AG09309 (cell line): ENCODE measurements at places on chromosomes 2 and 18.

GRCh38 chr2:56202381-56203121 lies 18.8 kb downstream of the CCDC85A start:
- DNase-seq, result no peak

- no peak for DNase-seq
Observed at GRCh38 chr2:60007671-60008070, 545.8 kb downstream of the BCL11A start.

GRCh38 chr2:36655453-36655852 lies 41.1 kb upstream of the VIT start:
- peak; percentile 85 for DNase-seq

DNA sequence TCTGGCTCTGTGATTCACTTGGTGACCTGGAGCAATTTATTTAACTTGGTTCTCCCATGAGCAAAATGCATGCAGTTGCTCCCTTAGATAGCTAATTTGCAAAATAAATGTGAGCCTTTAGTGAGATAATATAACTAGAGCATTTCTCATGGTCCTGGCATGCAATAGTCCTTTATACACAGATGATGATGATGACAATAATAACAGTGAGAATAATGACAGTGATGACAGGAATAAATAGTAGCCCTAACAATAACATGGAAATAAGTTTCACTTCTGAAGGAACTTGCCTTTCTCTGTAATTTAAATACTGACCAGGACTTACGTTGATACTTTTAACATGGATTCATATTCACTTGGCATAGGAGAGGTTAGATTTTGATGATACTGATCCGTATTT lies 49.2 kb downstream of the LPIN1 start:
- DNase-seq, result no peak

- DNase-seq, result no peak
Observed at GRCh38 chr2:135512099-135512498, 18.9 kb downstream of the ZRANB3 start.

GRCh38 chr2:190343089-190343535 lies 277 bp upstream of the INPP1 start:
- DNase-seq, result no peak

- DNase-seq, result no peak
Observed at GRCh38 chr2:113084249-113085000, 16.7 kb downstream of the IL1F10 start.

DNA sequence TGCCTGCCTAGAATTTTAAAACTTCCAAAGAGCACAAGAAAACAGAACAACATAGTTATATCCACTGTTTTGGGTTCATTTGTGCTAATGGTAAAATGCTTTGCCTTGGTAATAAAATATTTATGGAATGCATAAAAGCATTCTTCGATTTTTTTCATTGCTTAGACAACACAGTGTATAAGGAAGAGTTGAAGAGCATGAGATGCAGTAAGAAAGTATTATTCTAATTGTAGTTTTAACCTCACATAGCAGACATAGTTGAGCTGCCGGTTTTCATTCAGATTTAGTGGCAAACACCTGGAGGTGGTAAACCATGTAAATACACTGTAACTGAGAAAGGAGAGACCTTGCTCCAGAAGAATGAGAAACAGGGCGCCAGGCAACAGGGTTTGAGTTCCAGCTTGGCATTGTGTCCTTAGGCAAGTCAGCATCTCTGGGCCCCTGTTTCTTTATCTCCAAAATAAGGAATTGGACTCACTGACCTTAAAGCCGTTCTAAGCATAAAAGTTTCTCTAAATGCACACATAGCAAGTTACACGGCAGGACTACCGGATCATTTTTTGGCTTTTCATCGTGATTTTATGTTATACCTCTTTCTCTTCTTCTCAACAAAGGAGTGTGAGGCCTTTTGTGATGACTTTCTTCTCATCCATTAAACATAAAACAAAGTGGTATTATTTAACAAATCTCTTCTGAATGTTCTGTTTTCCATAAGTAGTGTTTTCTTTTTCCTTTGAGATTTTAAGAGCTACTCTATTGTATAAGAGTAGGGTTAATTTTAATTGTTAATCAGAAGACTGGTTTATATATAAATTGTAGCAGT lies 7.9 kb downstream of the UGP2 start:
- no peak for DNase-seq

DNA sequence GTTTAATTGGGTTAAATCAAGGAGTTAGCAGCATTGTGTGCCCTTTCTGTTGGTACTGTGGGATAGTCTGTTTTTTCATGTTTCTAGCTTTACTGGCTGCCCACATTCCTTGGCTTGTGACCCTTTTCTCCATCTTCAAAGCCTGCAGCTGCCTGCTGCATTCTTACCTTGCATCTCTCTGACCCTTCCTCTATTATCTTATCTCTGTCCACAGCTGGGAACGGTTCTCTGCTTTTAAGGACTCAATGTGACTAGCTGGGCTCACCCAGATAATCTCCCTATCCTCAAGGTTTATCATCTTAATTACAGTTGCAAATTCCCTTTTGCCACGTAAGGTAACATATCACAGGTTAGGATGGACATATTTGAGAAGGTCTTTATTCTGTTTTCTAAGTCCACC lies 199.7 kb downstream of the KCNS3 start:
- DNase-seq, result no peak

- no peak for DNase-seq
Observed at GRCh38 chr18:7096838-7097237, 20.8 kb downstream of the LAMA1 start.

DNA sequence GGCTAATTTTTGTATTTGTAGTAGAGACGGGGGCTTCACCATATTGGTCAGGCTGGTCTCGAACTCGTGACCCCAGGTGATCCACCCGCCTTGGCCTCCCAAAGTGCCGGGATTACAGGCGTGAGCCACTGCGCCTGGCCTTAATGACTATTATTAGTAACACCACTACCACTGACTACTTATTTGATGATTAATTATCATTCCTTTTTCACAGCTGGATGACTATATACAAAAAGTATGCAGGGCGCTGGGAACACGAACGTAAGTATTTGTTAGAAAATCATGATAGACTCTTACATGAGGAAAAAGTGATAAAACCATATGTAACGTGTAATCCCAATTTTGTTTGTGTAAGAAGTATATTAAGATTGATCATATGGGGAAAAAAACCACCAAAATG lies 21.6 kb downstream of the DARS1 start:
- no peak for DNase-seq

- no peak for DNase-seq
Observed at GRCh38 chr18:2686349-2686968, 30.9 kb downstream of the SMCHD1 start.

DNA sequence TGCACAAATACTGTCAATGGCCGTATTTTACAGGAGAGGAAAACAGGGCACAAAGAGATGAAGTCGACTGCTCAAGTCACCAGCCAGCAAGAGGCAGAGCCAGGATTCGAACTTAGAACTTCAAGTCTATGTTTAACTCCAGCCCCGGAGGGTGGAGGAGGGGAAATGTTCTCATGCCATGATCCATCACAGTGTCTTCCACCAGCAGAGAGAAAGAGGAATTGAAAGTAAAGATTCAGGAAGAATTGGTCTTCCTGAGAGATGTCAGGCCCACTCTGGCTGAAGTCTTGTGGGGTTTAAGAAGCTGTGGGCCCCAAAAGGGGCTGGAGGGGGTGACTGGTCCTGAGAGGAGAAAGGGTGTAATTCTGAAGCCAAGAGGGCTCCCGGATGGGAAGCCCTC lies 260.0 kb downstream of the TNS1 start:
- no peak for DNase-seq

- DNase-seq, result no peak
Observed at GRCh38 chr2:79178076-79178674, 18.6 kb upstream of the REG3A start.

- DNase-seq, result no peak
Observed at GRCh38 chr2:17057109-17058017, 391.7 kb upstream of the CYRIA start.

DNA sequence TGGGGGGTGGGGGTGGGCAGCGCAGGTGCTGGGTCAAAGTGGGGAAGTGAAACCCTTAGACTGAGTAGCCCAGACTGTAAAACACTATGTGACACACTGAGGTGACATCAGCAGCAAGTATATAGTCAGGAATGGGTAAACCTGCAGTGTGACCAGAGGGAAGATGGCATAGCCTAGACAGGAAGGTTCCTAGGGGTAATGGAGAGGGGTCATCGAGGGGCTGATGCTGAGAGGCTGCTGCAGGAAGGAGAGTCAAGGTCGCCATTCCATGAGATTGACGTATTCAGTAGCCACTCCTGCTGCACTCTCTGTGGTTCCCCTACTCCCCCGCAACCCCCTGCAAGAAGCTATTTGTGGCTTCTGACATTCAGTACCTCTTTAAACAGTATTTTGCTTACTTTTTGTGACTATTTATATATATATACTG lies 111.7 kb downstream of the CHST9 start:
- DNase-seq, result no peak

DNA sequence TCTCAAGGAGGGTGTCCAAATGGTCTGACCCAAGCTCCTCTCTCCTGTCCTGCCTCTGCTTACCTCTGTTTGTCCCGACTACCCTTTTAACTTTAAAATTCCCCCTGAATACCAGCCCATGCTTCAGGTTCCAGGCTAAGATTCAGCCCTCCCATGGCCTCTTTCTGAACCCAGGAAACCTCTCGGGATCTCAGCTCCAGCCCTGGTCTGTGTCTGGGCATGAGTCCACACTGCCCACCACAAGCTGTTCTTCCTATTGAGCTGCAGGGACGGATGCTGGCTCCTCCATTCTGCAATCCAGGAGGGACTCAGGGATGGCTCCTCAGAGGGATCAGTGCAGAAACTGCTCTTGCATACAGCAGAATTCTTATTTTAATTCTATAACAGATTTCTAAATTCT lies 78.9 kb downstream of the MYT1L start:
- no peak for DNase-seq

- no peak for DNase-seq
Observed at GRCh38 chr2:60759654-60760053, 3.6 kb downstream of the PAPOLG start.

DNA sequence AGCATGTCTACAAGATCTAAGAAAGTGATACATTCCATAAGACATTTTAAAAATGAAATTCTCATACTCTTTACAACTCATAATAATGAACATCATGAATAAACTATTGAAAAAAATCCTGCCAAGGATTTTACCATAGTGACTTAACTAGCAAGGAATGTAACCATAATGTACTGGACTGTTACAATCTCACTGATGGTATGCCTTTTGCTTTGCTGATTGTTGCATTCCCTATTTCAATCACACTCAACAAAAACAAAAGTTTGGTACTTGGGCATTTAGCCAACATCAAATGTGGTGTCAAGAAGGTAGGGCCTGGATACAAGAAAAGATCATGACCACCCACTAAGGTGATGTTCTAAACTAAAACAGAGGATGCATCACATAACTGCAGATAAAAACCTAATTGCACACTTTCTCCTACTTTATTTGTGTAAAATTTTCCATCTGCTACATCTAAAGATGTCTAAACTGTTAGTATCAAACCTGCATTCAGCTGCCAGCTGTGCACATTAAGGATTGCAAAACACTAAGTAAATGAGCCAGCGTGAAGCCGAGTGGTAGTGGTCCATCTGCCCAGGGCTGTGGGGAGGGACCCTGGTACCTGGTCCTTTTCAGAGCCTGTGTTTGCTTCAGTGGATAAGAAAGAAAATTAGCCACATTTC lies 564.4 kb downstream of the ZEB2 start:
- no peak for DNase-seq

DNA sequence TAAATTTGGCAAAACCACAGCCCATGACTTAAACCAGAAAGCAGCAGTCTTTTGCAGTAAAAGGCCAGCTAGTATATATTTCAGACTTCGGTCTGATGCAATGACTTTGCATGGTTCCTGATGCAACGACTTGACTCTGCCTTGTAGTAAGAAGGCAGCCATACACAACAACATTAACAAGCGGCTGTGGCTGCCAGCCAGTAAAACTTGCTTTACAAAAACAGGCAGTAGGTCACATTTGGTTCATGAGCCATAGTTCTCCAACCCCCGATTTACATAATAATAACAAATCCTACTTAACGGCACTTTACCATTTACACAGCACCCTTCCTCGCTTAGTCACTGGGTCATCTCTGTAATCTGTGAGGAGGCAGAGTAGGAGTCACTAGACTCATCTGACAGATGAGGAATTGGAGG lies 410.3 kb downstream of the LRATD1 start:
- peak; percentile 75 for DNase-seq

GRCh38 chr2:31980674-31981356 lies 30.0 kb downstream of the MEMO1 start:
- DNase-seq, result no peak

DNA sequence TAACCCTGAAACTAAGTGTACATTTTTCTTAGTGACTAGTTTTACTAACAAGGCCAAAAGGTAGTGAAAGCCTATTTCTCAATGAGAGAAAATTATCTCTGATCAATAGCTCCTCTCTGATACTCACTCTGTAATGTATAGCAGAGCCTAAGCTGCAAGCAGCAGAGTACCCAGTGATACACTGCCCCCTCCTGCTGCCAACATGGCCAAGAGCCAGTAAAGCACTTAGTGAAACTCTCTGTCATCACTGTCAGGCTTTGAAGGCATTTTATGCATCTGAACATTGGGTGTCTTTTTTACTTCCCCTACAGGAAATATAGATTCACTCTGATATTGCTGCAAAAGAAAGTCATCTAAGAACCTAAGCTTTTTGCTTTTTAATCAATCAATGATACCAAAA lies 784.1 kb upstream of the CDH7 start:
- no peak for DNase-seq

- no peak for DNase-seq
Observed at GRCh38 chr2:189309331-189309730, 129.8 kb upstream of the COL5A2 start.

GRCh38 chr2:274503-274902 lies 9.8 kb downstream of the ACP1 start:
- DNase-seq, result no peak

- no peak for DNase-seq
Observed at GRCh38 chr2:206981086-206981674, 41.9 kb downstream of the CPO start.

GRCh38 chr18:63099848-63100629 lies 219.5 kb downstream of the BCL2 start:
- DNase-seq, result no peak

- no peak for DNase-seq
Observed at GRCh38 chr2:31097962-31098613, 40.2 kb downstream of the GALNT14 start.

DNA sequence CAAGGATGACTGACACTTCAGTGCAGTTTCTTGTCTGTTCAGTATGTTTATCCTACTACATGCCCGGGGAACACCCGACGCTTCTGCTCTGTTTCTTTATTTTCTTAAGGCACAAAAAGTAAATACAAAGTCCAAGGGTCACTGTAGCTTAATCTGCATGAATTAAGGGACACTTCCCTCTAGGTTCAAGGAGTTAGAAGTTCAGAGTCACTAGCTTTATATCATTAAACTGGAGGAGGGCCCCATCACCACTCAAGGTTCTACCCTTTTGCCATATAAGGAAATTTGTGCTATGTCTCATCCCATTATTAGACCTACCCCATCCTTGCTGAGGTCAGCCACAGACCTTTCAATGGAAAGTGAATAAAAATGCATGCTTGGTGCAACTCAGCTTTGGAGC lies 27.6 kb upstream of the RMDN2 start:
- no peak for DNase-seq
